ENCODE measurements at places on chromosomes 5 and 9.

DNA sequence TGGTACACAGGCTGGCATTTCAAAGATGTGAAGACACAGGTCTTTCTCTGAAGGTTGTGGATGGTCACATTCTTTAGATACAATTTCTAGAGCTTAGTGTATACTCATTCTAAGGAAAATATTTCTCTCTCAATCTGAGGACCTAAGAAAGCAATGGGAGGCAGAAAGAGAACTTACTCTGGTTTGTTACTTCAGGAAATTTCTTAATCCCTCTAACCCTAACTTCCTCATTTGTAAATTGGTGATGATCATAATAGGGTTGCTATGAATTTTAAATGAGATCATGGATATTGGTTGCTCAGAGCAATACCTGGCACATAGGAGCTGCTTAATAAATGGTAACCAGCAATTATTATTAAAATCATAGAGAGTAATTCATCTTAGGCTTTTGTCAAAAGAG lies 22.1 kb downstream of the FAM170A start:
- DNase-seq, result no peak

- no peak for DNase-seq
These were observed 286.0 kb downstream of the TRIM36 start for GRCh38 chr5:114883675-114884074.

GRCh38 chr5:131545845-131546244 lies 89.2 kb downstream of the RAPGEF6 start:
- no peak for DNase-seq

DNA sequence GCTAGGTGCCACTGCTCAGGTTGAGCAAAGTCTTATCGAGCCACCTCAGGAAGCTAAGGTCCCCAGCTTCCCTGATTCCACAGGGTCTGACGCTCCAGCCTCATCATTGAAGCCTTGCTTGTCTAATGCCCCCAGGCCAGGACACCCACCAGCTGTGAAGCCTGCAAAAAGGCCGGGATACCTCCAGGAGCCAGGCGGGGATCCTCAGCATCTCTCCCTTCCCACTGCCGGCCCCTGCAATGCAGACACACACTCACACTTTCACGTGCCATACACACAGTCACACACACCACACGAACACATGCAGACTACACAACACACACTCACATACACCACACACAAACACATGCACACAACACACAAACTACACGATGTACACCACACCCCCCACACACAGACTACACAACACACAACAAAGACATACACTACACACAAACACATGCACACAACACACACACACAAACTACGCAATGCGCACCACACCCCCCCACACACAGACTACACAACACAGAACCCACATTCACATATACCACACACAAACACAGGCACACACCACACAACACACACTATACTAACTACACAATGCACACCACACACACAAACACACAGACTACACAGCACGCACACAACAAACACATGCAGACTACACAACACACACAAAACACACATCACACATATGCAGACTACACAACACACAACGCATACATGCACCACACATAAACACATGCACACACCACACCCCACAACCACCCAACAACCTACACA lies 17.8 kb upstream of the S1PR3 start:
- DNase-seq, result no peak

GRCh38 chr5:40614466-40614865 lies 65.2 kb upstream of the PTGER4 start:
- no peak for DNase-seq
